IMR-90 (cell line): ENCODE measurements at places on chromosomes 5 and 9. TPM values are rescaled to one million over a fixed set of nuclear protein-coding genes. Genes with fewer than 3 reads are reported as not detected.

GRIA1 gene
- total RNA-seq = 1.3 and 1.4 TPM in 2 replicates

ARSI gene
- 15.0 and 15.2 TPM in 2 replicates for total RNA-seq

DNA sequence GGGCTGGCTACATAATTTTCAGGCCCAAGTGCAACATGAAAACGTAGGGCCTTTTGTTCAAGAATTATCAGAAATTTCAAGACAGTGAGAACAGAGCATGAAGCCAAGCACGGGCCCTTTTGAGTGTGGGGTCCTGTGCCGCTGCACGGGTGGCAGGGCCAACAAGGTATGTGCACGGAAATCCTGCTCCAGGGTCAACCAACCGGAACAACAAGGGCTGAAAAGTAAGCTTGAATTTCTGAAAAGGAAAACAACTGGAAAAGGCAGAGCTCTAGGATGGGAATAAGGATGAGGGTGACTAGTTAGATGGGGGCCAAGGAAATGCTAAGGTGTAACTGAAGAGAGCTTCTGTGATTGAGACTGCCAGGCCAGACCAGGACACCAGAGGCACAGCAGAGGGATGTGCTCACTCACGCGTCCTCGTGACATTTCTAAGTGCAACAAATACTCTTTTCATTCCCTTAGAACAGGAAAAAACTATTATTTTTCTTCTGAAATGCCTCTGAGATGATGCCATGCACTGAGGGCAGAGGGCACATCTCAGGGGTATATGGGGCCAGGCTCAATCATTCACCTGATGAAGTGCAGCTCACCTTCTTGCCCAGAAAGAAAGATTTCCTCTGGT is 80.6 kb upstream of the LRRTM2 start:
- no peak for DNase-seq

DNA sequence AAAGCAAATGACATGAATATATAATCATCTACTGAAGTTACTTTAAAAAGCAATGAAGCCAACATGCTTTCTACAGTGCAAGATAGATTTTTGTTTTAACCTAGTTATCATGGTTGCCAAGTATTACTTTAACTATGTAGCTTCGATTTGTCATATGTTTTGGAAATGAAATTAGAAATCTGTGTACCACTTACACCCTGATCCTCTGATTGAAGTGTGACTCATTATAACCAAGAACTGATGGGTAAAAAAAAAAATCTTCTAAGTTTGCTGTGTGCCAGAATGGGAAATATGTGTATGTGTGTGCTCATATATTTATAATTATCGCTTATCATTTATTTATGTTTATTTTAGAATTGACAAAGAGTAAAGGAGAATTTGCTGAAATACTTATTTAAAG is 9.1 kb upstream of the CDC42SE2 start:
- no peak for DNase-seq

GRCh38 chr9:102445906-102446305 is 549.2 kb upstream of the CYLC2 start:
- no peak for DNase-seq

DNA sequence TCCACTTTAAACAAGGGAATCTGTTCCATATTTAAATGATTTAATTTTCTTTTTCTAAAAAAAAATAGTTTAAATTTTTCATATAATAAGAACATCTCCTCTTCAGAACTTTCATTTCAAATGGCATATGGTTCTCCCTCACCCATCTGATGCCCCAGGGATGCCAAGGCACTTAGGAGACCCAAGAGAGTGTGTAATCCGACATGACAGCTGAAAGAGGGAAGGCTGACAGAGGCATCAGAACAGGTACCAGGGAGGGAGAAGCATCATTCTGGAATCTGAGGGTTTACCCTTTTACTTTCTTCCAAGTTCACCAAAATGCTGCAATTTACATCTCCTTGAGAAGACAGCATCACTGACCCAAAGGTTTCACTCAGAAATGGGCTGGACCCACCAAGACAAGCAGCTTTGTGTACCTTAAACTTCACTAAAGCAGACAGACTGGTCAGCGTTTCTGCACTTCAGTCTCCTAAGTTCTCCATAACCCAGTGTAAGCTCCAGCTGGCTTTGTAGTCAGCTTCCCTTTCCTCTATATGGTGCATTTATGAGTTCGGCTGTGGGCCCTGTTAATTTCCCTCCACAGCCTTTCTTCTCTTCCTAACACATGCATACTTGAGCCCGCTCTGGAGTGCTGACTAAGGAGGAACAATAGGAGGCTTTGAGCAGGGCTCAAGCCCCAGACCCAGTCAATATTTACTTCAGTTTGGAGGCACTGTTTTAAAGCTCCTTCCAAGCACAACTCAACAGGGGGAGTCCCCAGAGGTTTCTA is 17.7 kb downstream of the EFNA5 start:
- no peak for DNase-seq

DNA sequence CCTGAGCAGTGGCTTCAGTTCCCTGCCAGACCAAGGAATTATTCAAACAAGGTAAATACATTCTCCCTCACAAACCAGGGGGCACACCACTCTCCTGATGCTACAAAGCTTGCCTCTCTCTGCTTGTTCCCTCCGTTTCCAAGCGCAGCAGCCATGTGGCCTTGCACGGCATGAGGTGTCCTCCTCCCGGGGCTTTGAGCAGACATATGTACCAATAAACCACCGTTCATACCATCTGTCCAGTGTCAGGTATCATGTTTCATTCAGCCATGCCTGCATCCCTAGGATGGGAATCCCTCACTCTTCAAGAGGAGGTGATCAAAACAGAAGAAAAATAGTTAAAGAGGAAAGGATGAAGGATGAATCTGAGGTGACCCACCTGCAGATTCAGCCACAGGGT is 282.7 kb downstream of the ENC1 start:
- peak; percentile 19 for DNase-seq

DNA sequence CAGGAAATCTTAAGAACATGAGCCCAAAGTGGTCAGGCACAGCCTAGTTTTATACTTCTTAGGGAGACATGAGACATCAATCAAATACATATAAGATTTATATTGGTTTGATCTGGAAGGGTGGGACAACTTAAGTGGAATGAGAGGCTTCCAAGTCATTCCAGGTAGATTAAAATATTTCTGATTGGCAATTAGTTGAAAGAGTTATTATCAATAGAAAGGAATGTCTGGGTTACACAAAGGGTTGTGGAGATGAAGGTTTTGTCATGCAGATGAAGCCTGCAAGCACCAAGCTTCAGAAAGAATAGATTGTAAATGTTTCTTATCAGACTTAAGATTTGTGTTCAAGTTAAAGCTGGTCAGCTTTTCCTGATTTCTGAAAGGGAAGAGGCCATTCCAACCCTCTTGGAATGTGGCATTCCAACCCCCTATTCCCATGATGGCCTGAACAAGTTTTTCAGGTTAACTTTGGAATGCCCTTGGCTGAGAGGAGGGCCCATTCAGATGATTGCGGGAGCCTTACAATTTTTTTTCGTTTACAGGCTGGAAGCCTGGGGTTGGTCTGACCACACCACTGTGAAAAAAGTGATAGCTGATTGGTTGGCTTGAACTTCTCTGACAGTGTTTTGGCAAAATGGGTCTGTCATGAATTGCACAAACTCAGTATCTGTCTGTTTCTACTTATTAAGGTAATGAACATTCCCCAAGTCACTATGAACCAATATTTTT is 245.6 kb upstream of the RAI14 start:
- DNase-seq = no peak

- DNase-seq = no peak
These were observed 11.2 kb upstream of the RIC1 start for GRCh38 chr9:5617749-5618148.
